ENCODE measurements at places on chromosomes 16 and 17.
A peak's percentile ranks its signal among the peaks of the same experiment; 100 is the strongest.

- peak; percentile 11 for DNase-seq
Observed at GRCh38 chr16:21083729-21084268, 66.8 kb downstream of the DNAH3 start.

- no peak for DNase-seq
Observed at GRCh38 chr17:2959371-2960130, 103.9 kb downstream of the OR1D5 start.

DNA sequence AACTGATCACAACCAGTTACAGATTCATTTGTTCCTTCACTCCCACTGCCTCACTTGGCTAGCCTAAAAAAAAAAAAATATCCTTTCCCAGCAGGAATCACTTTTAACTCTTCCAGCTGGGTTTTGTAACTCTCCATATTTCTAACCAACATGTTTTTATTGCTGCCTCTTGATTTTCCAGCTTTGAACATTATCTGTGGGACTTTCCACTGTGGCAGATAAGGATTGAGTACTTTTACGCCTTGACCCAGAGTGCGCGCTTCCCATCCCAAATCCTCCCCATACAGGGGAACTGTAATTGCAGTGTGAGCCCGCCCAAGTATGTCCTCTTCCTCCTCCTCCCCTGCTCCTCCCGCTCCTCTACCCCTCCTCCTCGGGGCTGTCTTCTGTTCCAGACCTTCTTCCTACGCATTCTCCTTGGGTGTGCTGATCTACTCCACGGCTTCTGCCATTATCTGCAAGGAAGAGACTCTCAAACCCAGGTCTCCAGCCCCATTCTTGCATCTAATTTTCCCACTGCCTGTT is 43.4 kb downstream of the CYB5D2 start:
- no peak for DNase-seq

DNA sequence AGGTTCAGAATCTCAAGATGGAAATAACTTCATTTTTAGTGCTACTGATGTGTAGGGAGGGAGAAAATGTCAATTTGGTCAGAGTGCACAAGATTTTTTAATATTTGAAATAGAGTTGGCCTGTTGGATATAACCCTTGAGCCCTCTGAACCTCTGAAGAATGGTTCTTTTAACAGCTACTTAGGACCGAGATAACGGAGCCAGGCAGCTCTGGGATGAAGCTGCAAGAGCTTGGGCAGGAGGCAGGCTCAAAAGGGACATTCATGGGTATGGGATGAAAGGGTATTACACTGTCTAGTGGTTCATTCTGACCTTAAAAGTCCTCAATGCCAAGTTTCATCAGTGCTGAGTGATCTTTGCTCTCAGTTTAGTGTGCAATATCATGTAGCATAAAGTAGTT is 111.4 kb upstream of the CPHXL start:
- no peak for DNase-seq

GRCh38 chr17:4405038-4405669 is 28.6 kb upstream of the SPNS3 start:
- no peak for DNase-seq
